ENCODE measurements at places on chromosomes 4 and X. TPM values are rescaled to one million over a fixed set of nuclear protein-coding genes. Genes with fewer than 3 reads are reported as not detected.

Gene HDAC6
- 124 TPM for total RNA-seq

Gene PABPC1L2A
- not detected for total RNA-seq

Gene SPP1
- total RNA-seq: 6.7 TPM

Gene GC
- total RNA-seq: not detected

Gene SPANXA1
- not detected for total RNA-seq

Gene MAGEE2
- total RNA-seq: not detected

Gene PIN4
- total RNA-seq: 10.8 TPM

Gene DIPK2B
- total RNA-seq: not detected

Gene MID1
- not detected for total RNA-seq

Gene MAGEA2
- total RNA-seq: not detected

Gene CT45A3
- not detected for total RNA-seq

Gene MTNR1A
- not detected for total RNA-seq

Gene DCHS2
- not detected for total RNA-seq

Gene REELD1
- 1.8 TPM for total RNA-seq

Gene TIGD4
- total RNA-seq: 0.36 TPM

Gene ARSJ
- 0.08 TPM for total RNA-seq
